ENCODE measurements at places on chromosomes 6 and 20.

- DNase-seq: no peak
Observed at GRCh38 chr20:1700990-1701389, 43.4 kb upstream of the SIRPG start.

DNA sequence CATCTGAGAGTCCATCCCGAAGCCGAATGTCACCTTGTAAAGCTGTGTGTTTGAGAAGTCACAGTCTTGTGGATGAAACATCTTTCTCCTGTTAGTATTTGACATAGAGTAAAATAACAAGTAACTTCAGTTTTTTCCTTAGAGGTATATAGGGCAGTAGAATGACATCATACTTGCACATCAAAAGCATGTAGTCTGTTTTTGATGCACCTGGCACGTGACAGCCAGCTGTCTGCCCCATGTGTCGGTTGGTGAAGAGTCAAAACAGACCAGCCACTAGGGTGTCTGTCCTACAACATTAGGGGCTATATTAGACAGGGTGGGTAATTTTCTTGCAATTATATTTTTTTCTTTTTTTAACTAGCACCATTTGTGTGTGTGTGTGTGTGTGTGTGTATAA is 70.2 kb downstream of the SNX9 start:
- no peak for DNase-seq

DNA sequence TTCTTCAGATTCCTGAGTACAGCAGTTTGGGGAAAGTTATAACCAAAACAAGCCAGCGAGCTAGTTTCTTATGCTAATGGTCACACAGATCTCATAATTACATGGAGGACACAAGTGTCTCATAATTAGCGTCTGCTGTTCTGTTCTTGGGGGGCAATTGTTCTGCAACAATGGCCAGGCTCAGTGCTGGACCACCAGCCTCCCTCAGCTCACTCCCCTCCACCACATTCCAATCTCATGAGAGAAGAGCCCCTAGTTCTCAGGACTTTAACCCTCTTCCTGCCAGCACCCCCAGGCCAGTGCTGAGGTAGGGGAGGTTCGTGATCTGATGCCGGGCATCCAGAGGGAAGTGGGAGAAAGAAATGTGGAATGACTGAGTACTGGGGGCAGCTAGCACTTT is 20.2 kb upstream of the TOX2 start:
- DNase-seq: no peak

DNA sequence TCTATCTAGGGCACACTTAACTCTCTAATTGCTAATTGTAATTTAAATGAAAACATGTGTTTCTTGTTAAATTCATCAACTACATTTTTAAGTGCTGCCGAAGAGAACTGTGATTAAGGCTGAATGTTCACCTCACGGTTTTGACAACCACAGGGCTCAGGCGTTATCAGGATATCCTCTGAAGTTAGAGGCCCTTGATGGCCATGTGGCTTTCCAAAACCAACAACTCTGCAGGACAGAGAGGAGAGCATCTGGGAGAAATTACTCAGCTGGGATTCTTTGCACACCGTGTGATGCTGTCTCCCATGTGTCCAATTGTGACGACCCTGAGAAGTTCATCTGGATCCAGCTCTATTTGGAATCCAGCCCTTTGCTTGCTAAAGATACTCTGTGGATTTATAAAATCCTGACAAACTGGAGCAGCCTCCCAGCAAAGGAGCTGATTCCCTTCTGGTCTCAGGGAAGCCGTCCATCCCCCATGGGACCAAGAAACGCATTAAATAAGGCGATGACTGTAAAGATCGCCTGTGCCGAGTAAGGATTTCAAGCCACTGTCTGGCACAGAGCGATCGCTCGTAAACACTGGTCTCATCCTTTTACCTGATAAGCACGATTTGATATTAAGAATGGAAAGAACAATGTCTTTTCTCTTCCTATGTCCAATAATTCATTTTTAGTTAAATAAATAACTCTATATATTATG is 401.1 kb downstream of the CD83 start:
- DNase-seq: no peak

GRCh38 chr20:33407251-33407650 is 5.9 kb upstream of the CDK5RAP1 start:
- no peak for DNase-seq

DNA sequence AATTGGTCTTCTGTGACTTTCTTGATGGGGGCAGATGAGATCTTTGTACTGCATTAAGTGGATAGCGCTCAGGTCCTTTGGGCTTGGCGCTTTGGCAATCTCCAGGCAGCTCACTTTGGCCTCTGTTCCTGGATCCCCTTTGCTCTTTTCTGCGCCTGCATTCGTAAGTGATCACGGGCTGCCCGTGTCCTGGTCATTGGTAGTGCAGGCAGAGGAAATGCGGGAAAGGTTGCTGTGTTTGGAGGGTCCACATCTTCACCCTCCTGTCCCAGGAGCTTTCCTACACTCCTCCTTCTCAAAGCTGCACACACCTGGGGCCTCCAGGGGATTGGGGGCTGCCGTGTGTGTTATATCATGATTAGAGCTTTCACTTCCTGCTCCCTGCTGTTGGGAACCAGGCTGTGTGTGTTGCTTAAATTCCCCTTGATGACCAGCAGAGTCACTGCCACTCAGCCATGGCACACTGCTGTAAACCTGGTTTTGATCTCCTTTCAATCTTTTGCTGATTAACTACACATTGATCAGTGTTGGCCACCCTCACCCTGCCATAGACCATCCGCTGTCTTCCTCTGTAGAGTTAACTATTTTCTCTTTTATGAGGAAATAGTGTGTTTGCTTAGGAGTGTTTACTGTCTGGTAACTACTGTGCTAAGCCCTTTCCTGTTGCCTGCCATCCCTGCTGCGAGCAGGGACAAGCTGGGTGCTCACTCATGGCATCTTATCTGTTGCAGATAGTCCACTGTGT is 13.0 kb upstream of the SNHG17 start:
- DNase-seq: no peak

DNA sequence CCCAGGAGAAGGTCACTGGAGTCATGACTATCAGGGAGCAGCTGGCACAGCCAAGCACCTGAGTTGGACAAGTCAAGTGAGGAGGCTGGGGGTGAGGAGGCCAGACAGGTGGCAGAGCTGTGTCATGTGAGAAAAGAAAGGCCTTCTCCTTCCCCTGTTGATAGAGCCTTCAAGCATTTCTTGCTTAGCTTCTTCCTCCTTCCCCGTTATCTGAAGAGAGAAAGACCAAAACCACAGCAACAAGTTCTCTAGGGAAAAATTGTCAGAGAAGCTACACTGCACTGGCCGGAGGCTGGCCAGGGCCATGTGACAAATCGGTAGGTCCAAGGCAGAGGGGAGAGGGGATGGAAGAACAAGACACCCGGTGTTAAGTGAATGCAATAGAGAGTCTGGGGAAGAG is 202.1 kb upstream of the PRDM1 start:
- no peak for DNase-seq

GRCh38 chr6:26594730-26595632 is 1.8 kb upstream of the ABT1 start:
- DNase-seq: no peak

DNA sequence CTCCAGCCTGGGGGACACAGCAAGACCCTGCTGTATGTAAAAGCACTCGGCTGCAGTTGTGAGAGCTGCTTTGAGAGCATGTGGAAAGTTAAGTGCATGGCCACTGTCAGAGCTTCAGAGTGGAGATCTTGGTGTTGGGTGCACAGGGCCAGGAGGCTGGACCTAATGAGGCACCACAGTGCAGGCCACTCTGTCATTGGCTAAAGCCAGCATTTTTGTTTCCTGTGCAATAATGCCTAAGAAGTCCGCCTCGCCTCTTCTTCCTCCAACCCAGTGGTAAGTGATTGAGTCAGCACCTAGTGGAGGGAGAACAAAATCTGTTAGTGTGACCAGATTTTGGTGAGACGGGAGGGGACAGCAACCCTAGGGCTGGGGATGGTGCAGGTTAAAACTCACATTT is 60.6 kb downstream of the SSR1 start:
- no peak for DNase-seq

DNA sequence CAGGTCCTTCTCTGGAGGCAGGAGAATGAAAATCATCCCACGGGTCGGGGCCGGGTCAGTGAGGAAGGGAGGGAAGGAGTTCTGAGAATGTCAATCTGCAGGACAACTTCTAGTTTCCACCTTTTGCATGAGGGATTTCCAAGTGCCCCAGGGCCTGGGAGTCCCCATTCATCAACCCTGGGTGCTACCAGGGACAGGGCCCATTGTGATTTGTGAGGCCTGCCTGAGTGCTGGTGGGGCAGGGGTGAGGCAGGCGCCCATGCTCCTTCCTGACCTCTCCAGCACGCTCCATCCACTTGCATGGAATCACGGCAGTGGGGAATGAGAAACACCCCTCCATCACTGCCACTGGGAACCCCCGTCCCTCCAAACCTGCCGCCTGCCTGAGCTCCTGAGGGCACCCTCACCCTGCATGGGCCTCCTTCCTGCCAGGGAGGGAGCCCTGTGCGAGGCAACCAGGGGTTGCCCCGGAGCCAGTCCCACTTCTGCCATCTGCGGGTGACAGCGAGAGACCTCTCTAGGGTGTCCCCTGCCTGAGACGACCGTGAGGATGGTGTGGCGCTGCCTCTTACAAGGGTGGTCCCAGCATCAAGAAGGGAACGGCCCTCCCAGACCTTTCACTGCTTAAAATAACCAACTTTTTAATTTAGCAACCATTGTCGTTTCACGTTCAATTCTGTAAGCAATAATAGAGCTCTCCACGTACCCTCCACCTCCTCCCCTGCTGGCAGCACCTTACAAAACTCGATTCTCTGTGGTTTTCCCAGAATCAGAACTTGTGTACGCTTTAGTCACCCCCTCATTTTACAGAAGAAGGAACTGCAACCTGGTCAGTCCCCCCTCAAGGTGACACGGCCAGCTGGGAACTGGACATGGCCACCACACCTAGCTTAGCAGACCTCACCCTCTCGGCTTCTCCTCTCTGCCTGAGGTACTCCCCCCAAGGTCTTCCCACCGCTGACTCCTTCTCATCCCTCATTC is 28.6 kb downstream of the PMEPA1 start:
- DNase-seq: no peak

- no peak for DNase-seq
Observed at GRCh38 chr6:82179415-82179814, 68.1 kb downstream of the IBTK start.

DNA sequence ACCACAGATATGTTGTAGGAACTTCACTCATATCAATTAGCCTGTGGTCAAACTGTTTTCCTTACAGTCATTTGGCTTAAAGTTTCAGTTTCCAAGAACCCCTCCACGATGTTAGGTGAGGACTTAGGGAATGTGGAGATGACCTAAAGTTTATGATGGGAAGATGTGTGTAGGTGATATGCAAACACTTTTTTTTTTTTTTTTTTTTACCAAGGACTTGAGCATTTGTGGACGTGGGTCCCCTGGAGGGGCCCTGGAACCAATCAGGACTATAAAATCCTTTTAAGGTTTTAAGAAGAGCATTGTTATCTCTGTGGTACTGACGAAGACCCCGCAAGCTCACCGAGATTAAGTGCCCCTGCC is 478 bp upstream of the MTHFD1L start:
- DNase-seq: no peak

DNA sequence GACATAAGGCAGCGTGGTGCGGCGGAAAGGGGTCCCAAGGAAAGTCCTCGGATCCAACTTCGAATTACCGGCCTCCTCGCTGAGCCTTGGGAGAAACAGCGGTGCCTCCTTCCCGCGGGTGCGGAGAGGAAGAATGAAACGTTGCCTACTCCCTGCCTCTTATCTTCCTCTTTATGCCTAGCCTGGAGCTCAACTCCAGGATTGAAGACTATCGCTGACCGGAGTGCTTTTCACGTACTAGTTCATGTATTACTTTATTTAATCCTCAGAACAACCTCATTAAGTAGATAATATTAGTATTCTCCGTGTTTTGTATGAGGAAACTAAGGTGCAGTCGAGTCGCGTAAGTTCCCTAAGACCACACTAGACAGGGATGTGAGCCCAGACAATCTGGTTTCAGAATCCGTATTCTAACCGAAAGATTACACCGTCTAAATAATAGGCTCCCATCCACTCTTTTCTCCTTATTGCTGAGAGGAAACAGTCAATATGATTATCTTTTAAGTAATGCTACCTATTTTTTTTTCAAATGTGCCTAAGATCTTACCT is 793 bp upstream of the PDSS2 start:
- DNase-seq: no peak

GRCh38 chr20:8542110-8542486 is 410.0 kb downstream of the PLCB1 start:
- no peak for DNase-seq

All from H54 (cell line).